ENCODE measurements at places on chromosomes 13 and 19.
A peak's percentile ranks its signal among the peaks of the same experiment; 100 is the strongest.

DNA sequence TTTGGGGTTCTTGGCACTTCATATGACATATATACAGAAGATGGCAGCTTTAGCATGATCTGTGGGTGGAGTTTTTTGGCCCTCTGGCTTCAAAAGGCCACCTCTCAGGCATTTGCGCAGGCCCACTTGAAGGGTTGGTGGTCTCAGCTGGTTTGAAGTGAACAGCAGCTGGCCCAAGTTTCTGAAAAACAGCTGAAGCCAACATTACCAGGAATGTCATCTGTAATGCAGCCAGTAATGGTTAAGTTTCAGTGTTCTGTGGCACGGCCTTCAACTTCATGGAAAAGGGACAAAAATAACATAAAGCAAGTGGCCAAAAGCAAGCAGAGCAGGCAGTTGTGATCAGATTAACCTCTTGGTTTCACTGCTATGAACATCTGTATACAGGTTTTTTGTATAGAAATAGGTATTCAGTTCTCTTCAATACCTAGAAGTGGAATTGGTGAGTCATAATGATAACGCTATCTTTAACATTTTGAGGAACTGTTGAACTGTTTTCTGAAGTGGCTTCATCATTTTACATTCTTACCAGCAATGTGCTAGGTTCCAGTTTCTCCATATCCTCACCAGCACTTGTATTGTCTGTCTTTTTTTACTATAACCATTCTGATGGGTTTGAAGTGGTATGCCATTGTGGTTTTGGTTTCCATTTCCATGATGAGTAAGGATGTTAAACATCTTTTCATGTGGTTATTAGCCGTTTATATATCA, 245.4 kb downstream of the SHISA2 start:
- DNase-seq, result no peak

GRCh38 chr13:113021391-113021790, 52.4 kb downstream of the MCF2L start:
- DNase-seq, result no peak

- no peak for DNase-seq
These were observed 91.6 kb downstream of the FGF9 start for GRCh38 chr13:21762512-21762911.

DNA sequence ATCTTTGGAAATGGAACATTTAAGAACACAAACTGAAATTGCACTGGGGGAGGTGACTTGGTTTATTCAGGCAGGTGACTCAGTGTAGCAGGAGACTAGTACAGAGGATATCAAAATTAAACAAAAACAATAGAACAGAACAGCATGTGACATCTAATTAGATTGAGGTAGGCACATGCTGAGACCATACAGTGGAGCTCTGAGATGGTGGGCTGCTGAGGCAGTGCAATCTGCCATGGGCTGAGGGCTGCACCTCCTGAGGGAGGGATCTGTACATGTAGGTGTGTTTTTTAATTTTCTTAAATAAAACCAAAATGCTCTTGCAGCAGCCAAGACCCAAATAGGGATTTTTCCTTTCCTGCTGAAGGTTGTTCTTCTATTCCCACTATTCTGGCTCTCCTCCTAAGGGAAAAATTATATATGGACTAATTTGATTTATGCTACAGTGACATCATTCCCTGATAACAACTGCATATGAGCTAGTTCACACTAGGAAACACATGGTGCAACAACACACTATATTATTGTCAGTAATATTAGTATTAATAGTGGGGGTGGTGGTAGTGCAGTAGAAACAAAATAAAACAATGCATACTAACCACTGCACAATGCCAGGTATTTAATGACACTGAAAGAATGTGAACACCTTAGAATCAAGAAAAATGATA, 48.0 kb downstream of the LNX2 start:
- no peak for DNase-seq

DNA sequence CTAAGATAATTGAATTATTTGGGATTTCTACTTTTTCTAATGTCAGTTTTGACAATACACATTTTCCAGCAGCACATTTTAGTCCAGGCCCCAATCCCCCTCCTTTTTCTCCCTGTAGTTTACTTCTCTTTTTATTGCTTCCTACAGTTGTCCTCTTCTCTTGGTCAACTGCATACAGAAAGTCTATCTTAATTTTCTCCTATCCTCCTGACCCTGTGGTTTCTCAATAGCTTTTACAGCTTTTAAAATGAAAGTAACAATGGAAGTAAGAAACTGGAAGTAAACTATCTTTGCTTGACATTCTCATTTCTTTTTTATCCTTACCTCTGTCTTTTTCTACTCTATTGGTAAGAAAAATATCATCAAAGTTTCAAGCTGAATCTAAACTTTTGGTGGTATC, 106.5 kb upstream of the OXGR1 start:
- no peak for DNase-seq

- DNase-seq, result peak; percentile 53
These were observed at the start of gene ARL11 for GRCh38 chr13:49627831-49628652. Gene ARL11, plus strand, starts transcription at chr13:49628507. Its CDS starts 1,941 bp downstream, at chr13:49630448.

DNA sequence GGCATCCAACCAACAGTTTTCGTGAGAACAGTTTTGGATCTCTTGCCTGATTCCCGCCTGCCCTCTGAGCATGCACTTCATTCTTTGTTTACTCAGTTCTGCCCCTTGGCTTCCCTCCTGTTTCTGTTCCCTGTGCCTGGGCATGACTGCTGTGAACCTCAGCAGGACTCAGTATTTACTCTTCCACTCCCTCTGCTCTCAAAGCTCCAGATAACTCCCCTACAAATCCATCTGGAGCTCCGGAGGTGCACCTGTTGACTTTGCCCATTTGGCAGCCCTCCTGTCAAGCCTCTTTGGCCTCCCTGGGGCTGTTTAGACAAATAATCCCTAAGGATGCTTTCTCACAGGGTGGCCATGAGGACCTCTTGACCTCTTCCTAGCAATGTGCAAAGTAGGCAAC, 34.2 kb upstream of the ARGLU1 start:
- no peak for DNase-seq

GRCh38 chr13:21698817-21699679, 28.2 kb downstream of the FGF9 start:
- DNase-seq, result no peak

DNA sequence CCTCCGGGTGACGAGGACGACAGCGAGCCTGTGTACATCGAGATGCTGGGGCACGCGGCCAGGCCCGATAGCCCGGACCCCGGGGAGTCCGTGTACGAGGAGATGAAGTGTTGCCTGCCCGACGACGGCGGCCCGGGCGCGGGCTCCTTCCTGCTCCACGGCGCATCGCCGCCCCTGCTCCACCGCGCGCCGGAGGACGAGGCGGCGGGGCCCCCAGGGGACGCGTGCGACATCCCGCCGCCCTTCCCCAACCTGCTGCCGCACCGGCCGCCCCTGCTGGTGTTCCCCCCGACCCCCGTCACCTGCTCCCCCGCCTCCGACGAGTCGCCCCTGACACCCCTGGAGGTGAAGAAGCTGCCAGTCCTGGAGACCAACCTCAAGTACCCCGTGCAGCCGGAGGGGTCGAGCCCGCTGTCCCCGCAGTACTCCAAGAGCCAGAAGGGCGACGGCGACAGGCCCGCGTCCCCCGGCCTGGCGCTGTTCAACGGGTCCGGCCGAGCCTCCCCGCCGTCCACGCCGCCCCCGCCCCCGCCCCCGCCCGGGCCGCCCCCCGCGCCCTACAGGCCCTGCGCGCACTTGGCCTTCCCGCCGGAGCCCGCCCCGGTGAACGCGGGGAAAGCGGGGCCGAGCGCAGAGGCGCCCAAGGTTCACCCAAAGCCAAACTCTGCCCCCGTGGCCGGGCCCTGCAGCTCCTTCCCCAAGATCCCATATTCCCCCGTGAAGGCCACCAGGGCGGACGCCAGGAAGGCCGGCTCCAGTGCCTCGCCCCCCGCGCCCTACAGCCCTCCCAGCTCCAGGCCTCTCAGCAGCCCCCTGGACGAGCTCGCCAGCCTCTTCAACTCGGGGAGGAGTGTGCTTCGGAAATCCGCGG, 511.3 kb downstream of the MYO16 start:
- no peak for DNase-seq

DNA sequence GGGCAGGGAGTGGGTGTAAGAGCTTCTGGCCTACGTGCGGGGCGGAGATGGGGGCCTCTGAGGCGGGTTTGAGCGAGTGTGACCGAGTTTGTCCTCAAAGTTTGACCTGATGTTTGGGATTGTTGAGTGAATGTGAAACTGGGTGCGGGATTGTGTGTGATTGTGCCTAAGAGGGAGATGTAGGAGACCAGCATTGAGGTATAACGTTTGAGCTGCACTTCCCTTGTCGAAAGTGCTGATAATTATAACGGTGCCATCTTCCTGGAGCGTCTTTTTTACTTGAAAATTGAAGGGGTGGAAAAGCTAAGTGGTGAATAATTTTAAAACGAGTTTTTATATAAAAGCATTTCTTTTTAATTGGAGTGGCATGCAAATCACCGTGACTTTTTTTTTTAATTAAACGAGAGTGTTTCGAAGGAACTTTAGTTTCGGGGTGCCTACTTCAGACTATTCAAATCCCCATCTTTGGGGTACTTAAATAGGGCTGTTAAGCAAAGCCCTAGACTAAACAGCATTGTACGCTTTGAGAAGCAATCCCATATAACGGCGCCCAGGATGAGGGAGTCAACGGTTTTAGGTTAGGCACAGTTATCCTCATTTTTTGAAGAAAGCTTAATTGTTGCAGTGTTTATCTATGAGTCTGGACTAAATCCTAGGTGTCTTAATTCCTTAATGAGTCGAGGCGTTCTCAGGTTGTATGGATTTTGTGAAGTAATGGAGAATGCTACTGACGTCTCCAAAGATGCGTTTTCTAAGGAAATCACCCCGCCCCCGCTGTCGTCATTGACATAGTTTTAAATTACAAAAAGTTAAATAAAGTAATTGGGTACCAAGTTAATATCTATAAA, 594 bp downstream of the ZNF146 start:
- no peak for DNase-seq

Measured in stimulated activated CD8-positive, alpha-beta memory T cell treated with anti-CD3 and anti-CD28 coated beads, Interleukin-4, amount 100 ng/mL, for 24 hours (primary cell).